NCI-H1092 treated with DMSO at 0.1 percent for 48 hours (cell line): ENCODE measurements at places on chromosomes 5 and 9.
A peak's percentile ranks its signal among the peaks of the same experiment; 100 is the strongest.

GRCh38 chr9:37141015-37141414 is 20.6 kb downstream of the ZCCHC7 start:
- DNase-seq, result no peak

GRCh38 chr9:133729617-133730281 is 8.4 kb downstream of the SARDH start:
- DNase-seq, result no peak

GRCh38 chr9:115211413-115212124 is 93.6 kb upstream of the TNC start:
- no peak for DNase-seq

DNA sequence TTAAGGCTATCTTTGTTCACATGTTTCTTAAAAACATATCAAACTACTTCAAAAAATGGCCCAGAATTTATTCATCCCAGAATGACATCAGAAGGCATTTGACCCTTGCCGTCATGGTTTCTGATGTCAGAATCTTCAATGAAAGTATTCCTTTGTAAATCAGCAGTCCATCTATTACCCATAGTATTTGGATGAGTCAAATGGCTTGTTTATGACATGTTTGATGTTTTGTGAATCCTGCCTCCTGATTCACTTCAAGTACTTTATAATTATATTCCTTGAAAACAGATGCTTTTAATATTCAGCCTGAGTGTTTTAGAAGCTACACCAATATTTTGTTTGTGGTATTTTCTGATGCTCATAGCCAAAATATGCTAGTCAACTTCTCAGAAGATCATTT is 200.8 kb upstream of the MEF2C start:
- DNase-seq, result no peak

DNA sequence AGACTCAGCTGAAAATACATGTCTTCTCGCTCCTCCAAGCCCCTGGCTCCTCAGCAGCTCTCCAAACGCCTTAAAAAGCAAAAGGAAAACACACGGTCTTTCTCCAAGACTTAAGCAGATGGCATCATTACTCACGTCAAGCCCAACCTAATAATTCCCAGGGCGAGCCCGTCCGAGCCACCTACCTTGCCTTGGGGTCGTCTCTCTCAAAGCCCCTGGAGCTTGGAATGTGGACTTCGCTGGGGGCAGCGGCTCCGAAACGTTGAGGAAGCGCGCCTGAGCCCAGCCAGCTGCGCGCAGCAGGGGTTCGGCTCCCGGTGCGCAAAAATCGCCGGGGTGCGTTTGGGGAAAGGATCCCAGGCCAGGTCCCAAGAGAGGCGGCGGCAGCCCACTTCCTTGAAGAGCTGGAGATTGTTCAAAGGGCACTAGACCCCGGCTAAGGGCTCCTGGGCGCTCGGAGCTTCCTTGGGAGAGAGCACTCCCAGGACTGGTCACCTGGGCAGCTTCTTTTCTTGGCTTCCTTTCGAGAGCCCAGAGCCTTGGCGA is 395 bp downstream of the DRD1 start:
- DNase-seq, result no peak

DNA sequence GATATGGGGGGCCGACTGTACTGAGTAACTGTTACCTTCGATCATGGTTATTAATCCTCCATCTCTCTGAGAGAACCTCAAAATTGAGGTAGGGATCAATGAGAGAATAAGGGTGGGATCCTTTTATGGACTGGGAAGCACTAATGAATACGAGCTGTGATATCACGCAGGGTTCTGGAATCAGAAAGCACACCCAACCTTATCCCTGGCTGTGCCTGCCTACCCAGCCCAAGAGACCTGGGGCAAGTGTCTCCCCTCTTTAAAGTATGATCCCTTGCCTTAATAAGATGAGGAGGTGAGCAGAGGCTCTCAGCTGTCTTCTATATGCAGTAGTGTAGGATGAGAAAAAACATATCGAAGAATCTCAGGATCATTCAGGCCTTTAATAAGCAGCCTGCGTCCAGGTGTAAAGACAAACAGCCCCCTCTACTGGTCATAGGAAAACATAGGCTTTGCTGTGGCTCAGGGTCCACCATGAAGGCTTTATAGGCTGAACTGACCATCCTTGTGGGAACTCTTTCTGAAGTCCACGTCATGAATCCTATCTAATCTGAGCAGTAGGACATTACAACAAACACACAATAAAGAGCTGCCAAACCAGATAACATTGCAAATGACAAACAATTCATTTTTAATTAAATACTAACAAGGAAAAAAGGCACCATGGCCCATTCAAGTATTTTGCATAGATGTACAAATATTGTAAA is 16.8 kb downstream of the NIPAL4 start:
- DNase-seq, result peak; percentile 69

- no peak for DNase-seq
Observed at GRCh38 chr9:27540502-27540901, 10.9 kb upstream of the MOB3B start.

- DNase-seq, result peak; percentile 42
Observed at GRCh38 chr5:1594357-1595106, 70.8 kb upstream of the LPCAT1 start.

- DNase-seq, result no peak
Observed at GRCh38 chr5:148968311-148968710, 94.6 kb downstream of the SH3TC2 start.

GRCh38 chr5:122377026-122377425 is 65.0 kb downstream of the SNCAIP start:
- DNase-seq, result no peak

- no peak for DNase-seq
Observed at GRCh38 chr9:120416781-120417427, 163.1 kb downstream of the CDK5RAP2 start.

DNA sequence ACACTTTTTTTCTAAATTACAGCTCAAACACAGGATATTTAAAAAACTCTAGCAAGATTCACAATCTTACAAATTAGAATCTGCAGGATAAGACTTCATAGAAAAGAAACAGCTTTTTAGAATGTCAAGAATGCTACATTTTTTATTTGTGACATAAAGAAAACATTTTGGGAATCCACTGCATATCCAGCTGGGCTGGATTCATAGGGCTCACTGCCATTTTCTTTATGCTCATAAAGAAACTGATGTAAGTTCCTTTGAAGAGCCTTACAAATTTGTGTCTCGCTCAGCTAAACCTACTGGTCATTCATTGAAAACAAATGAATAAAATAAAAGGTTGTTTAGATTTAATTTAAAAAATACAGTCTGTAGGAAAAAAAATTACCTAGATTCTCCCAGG is 332.3 kb downstream of the TRPM3 start:
- DNase-seq, result no peak

DNA sequence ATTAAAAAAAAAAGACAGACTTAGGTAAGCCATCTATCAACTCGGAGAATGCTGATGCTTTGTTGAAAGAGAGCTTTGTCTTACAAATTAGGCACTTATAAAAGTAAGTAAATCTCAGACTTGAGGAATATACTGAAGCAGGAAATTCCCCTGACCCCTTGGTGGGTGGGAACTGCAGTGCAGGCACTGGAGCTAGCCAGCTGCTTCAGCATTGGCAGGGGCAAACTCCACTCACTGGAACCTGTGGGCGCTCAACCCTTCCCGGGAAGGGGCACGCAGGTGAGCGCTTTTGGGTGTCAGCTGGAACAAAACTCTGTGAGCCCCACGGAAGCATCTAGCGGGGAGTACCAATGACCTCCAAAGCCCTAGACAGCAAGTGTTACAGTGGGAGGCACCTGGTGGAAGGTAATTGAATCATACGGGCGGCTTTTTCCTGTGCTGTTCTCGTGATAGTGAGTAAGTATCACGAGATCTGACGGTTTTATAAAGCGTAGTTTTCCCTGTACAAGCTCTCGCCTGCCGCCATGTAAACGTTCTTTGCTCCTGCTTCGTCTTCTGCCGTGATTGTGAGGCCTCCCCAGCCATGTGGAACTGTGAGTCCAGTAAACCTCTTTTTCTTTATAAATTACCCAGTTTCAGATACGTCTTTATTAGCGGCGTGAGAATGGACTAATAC is 628.0 kb upstream of the CDH18 start:
- no peak for DNase-seq

DNA sequence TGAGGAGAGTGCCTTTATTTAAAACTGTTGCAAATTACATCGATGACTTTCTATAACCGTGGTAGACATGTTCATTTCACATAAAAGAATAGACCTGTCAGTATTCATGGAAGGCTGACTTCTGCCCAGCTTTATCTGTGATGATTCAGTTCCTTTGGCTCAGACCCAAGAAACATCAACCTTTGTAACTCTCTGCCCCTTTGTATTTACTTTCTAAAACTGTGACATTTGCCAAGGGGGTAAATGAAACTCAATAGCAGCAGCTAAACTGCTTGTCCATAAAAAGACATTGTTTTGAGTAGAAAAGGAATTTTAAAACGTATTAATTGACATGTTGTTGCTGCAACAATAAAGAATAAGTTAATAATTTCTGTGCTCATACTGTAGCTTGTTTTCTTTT is 137.8 kb upstream of the ANKH start:
- DNase-seq, result peak; percentile 24

GRCh38 chr5:149938791-149939358 is 5.7 kb downstream of the PDE6A start:
- no peak for DNase-seq

GRCh38 chr5:157473383-157474320 is 13.6 kb downstream of the NIPAL4 start:
- DNase-seq, result no peak

DNA sequence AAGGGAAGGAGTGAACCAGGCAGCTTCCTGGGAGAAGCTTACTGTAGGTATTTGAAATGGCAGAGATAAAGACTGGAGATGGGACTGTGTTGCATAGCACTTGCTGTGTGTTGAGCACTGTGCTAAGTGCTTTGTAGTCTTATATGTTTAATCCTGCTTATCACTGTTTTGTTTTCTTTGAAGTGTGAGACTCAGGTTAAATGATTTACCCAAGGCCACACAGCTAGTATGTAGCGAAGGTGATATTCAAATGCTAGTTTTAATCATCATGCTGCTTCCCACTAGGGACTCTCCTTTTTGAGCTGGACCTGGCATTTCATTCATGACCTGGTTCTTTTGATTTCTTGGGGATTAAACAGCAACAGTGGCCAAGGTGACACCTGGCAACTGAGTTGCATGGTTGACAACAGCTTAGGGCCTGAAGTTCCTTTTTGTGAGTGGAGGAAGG is 35.3 kb upstream of the SPRY4 start:
- DNase-seq, result no peak

GRCh38 chr9:114272739-114273431 is 50.0 kb upstream of the ORM1 start:
- DNase-seq, result no peak

DNA sequence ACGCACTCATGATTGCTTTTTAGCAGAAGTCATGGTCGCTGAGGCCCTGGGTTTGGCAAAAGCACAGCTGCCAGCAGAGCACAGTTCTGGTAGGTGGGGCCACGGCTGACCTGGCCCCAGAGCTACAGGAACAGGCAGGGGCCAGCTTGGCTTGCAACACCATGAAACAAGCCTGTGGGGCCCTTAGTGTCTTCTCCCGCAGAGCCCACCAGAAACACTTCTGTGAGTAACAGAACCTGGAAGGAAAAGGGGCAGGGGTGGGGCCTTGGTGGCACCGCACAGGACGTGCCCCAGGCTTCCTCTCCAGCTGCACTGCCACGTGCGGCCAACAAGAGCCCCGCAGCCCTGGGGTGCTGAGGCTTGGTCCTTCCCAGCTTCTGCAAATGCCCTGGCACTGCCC is 4.8 kb downstream of the ASB6 start:
- DNase-seq, result no peak

- DNase-seq, result no peak
Observed at GRCh38 chr5:176899296-176899891, at the start of gene HK3. HK3 (minus strand) TSS chr5:176899346; CDS start chr5:176896159, 3,187 bp downstream.

DNA sequence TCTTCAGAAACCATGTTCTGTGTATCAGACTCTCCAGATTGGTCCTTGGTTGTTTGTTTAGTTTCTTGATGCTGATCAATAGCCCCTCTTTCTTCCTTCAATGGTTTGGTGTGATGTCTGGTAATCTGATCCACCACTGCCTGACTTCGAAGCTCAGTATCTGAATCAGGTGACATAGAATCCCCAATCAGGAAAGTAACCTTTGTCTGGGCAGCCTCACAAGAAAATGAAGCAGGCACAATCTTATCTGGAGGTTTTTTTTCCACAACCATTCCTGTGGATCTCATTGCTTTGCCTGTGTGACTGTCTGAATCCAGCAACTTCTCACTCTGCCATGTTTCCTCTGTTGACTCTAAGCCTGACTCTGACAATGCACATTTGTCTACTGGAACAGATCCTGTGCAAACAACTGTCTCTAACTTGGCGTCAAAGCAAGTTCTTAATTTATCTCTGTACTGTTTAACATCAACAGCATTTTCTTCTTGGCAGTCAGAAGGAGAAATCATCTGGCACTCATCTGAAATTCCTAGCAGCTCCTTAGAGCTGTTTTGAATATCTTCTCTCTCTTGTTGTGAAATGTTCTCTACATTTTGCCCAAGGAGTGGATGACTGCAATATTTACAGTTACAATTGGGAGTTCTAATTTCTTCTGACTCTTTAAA is 37.1 kb upstream of the RAPGEF6 start:
- no peak for DNase-seq

DNA sequence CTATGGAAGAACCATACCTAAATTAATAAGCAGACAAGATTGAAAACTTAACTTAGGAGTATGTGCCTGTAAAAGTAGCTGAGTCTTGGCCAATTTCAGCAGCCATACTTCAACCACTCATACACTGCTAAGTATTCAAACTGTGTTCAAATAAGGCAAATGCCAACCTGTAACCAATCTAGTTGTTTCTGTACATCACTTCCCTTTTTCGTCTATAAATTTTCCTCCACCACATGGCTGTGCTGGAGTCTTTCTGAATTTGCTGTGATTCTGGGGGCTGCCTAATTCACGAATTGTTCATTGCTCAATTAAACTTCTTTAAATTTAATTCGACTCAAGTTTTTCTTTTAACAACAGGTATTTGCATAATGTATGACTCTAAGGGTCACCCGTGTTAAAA is 184.4 kb downstream of the PLK2 start:
- DNase-seq, result no peak

- no peak for DNase-seq
Observed at GRCh38 chr5:80117446-80117845, 82.3 kb downstream of the THBS4 start.

DNA sequence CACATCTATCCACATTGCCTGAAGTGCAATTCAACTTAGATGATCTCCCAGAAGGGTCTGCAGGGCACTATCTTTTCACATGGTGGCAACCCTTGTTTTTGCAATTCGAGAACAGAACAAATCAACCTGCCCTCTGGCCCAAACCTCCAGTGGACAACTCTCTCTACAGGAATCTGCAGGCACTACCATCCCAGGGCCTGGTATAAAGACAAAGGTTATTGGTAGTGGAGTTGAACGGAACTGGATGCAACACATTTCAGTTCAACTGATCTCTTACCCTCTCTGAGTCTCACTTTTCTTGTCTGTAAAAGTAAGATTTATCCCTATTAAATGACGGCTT is 153.2 kb upstream of the EGFLAM start:
- no peak for DNase-seq
